ENCODE measurements at places on chromosomes 7 and 10.

DNA sequence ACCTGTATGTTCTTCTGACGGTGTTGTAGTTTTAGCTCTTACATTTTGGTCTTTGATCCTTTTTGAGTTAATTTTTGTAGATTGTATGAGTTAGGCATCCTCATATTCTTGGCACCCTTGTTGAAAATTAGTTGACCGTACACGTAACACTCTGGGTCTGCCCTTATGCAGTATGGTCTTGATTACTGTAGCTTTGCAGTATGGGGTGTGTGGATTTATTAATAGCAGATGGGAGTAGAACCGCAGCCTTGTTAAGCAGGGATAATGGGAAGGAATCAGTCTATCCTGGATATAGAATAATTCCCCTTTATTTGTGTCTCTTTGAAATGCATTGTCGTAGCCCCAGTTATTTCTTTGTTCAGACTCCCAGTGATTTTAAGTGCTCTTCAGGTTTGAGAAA, 95.5 kb downstream of the UBE3C start:
- DNase-seq, result no peak

DNA sequence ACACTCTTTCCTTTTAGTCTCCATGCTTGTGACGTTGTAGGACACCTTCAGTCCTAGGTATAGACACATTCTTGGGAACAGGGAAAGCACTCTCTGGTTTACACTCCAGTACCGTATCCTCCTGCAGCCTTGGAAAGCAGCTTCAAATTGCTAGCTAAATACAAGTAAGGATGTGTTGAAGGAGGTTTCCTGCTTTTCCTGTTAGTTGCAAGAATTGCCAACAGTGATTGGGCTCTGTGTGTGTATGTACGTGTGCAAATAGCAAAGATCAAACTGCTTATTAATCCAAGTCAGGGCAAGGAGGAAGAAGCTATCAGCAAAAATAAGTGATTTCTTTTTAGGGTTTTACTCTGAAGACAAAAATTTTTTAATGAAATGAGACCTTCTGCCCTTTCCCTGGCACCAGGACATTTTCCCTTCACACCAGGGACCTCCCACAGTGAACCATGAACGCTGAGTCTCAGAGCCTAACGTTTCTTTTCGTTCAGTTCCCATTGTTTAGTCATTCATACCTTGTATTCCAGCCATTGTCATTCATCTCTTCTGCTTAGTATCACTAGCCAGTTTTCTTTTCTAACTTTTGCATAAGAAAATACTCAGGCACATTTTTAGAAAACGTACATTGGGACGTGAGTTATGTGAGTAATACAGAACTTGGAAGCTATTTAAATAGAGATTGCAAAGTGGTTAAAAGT, 36.9 kb upstream of the AUTS2 start:
- no peak for DNase-seq

DNA sequence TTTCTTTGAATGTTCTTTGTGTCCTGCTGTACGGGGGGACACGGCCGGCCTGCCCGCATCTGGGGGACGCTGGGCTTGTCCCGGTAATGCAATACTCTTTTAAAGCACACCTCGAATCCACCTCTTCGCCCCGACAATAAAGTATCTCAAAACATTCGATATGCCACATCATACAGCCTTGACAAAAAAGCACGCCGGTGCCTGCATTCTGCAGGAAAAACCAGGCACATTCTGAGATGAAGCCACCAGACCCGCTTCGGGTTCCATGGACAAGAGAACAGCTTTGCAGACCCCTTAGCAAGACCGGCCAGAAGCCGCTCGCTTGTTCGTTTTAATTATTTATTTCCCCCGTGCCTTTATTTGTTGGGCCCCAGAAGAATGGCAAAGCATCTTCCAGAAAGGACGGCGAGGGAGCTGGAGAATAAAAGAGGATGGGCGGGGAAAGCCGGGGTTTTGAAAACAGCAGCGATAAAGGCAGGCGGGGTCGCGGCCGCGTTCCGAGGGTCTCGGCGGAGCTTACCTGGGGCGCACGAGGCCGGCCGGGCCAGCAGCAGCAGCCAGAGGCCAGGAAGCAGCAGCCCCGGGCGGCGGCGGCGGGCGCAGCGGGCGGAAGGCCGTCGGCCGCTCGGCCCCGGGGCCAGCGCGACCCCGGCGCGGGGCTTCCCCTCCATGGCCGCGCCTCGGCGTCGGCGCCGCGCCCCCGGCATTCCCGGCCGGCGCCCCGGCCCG, 462 bp downstream of the KIAA1549 start:
- DNase-seq, result no peak

DNA sequence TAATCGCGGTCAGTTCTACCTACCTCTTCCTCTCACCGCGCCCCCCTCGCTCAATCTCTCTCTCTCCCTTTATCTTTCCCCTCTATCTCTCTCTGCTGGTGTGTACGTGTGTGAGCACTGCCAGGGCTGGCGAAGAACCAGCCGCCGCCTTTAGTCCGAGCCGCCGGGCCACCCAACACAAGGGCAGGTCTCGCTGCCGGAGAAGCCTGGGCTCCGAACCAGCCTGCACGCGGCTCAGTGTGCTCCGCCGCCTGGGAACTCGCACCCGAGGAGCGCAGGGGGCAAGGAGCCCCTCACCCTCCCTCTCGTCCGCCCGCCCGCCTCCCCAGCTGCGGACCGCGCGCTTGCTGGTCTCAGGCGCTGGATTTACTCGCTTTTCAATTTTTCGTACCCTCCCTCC, 1.7 kb downstream of the NXPH1 start:
- no peak for DNase-seq

- no peak for DNase-seq
Measured at GRCh38 chr7:91420606-91421005, 156.4 kb downstream of the FZD1 start.

GRCh38 chr10:68365611-68366010, 32.9 kb upstream of the PBLD start:
- no peak for DNase-seq

GRCh38 chr10:73953665-73954064, 42.7 kb downstream of the PLAU start:
- DNase-seq, result peak; percentile 90

DNA sequence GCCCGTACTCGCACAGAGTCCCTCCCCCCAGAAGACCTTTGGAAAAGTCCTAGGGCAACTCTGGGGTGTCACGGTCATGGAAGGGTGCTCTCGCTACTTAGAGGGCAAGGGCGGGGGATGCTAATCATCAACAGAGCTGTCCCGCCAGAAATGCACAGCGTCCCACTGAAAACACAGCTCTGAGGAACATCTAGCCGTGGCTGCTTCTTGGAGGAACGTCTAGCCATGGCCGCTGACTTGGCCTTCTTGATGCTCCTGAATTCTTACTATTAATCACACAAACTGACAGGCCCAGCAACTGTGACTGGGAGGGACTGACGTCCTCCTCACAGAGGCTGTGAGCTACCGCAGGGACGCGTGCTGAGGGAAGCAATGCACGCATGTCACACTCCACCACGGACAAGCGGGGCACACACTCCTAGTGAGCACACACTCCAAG, 1.7 kb downstream of the TUBGCP2 start:
- no peak for DNase-seq

- no peak for DNase-seq
Measured at GRCh38 chr10:69459101-69459790, 8.0 kb downstream of the TSPAN15 start.

DNA sequence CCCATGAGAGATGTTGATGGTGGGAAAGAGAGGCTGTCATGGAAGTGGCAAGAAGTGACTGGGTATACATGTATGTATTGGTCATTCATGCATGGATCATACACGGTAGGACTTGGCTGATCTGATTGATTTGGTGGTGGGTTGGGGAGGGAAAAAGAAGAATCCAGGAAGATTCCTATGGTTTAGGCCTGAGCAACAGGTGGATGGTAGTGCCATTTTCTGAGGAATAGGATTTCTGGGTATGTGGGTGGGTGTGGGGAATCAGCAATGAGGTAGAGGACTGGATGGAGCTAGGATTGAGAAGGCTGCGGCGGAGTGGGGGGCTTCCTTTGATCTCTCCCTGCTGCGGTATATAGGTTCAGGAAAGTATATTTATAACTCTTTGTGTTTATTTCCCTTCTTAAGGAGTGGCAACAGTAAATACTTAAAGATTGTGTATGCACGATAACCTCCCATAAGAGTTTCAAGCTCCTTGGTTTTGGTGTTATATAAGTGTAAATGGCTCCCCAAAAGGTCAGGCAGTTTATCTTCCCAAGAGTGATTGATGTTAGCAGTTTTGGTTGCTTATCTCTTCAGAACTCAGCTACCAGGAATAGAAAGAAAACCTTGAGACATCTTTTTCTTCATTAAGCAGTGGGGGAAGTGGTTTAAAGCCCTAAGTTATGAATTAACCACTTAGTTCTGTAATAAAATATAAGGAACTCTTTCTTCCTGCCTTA, 100.1 kb downstream of the LSMEM1 start:
- DNase-seq, result no peak

- DNase-seq, result no peak
Measured at GRCh38 chr7:94561841-94562514, 52.4 kb downstream of the CASD1 start.

GRCh38 chr7:24434972-24435371, 138.3 kb upstream of the PALS2 start:
- no peak for DNase-seq

GRCh38 chr7:95509199-95509598, 23.5 kb downstream of the ASB4 start:
- DNase-seq, result no peak

DNA sequence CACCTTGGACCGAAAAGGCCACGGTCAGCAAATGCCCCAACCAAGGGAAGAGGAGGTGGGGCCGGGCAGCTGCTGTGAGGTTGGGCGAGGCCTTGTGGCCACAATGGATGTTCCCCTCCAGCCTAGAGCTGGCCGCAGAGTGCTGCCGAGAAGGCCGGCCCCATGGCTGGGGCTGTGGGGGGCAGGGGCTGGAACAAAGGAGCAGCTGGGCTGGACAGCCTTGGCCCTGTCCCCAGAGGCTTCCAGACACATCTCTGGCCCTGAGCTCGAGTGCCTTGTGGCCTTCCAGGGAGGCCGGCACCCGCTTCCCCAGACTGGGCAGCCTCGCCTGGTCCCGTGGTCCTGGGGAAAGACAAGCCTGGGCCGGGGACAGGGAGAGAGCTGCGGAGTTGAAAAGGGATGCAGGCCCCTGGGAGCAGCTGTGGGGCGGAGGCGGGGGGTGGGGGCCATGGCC, 88.0 kb downstream of the PDGFA start:
- DNase-seq, result no peak

DNA sequence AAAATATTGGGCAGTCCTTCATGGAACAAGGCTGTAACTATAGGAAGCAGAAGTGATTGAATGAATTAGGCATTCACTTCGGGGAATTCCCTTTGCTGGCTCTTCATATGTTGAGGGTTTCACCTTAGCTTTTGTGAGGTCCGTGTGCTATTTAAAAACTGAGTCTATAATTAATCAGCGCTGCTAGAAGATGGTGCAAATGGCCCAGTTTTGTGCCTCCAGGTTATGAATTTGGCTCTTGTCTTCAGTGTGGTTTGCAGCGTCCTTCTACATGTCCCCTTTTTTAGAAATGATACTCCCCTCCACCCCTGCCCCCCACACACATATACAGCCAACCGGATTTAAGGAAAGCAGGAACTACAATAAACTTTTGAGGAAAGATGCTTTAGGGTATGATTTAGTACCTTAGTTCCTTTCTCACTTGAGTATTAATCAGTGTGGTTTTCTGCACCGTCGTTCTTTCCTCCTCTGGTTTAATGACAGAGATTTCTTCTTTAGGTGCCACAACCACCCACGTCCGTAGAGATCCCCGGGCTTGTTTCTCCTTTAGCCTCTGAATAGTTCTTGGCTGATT, 110.6 kb upstream of the SAMD8 start:
- no peak for DNase-seq

DNA sequence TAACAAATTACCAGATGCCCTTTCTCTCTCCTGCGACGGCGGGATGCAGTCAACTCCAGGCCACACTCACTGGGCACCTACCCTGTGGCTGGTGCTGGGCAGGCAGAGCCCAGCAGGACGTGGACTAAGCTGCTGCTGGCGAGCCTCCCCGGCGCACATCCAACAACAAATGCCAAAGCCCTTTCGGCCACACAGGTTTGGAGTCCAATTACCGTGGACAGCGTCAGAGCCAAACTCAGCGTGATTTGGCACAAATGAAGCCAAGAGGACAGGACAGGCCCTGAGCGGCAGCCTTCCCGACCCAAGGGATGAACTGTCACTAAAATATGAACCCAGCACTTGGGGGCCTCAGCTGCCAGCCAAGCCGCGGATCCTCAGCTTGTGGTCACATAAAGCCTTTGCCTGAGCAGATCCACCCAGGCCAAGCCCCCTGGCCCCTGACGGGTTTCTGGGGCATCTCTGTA, 28.4 kb downstream of the DAGLB start:
- DNase-seq, result no peak
